Mammary epithelial cell (primary cell): ENCODE measurements at places on chromosomes 11 and 22.

GRCh38 chr11:8017894-8018483 lies 30.9 kb downstream of the EIF3F start:
- no peak for DNase-seq

DNA sequence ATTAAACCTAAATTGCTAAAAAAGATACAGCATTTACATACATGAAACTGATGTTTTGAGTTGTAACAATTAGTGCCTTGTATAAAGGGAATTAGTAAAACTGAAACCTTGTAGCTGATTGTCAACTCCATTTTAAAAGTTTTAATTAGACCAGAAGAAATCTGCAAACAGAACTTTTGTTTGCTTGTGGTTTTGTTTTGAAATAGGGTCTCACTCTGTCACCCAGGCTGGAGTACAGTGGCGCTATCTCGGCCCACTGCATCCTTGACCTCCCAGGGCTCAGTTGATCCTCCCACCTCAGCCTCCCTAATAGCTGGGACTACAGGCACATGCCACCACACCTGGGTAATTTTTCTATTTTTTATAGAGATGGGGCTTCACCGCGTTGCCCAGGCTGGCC lies 86.5 kb upstream of the SLC6A5 start:
- no peak for DNase-seq

GRCh38 chr11:129723761-129724162 lies 91.9 kb upstream of the TMEM45B start:
- DNase-seq, result no peak

DNA sequence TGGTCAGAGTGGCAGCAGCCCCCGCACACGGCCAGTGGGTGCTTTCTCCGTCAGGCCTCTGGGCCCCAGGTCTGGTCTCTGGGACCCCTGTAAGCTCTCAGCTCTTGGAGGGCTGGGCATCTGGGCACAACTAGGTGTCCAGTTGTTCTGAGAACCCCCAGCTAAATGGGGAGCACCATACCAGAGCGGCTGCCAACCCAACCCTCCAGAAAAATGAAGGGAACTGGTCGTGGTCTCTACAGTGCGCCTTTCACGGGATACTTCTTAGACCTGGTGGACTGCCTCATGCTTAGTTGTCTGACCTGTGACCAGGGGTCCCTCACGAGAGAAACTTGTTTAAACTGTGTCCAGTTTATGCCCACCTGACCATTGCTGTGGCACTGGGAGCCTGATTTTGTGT lies 104.9 kb downstream of the BCR start:
- no peak for DNase-seq

DNA sequence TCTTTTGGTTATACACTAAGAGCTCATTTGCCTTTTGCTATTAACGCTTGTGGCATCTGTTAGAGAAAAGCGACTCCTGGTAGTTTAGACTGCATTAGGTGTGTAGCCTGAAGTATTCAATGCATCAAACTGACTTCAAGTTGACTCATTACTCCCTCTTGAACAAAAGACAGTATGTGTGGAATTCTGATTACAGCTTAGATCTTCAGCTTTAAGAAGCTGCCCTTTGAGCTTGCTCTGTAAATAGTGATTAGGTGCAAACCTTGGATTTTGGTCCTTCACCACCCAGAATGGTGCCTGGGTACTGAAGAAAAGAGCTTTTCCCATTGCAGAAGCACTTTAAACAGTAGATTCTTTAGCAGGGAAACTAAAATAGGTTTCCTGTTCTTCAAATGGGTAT lies 62.1 kb downstream of the FAT3 start:
- no peak for DNase-seq

- no peak for DNase-seq
Observed at GRCh38 chr11:36750349-36750748, 152.3 kb upstream of the RAG2 start.

DNA sequence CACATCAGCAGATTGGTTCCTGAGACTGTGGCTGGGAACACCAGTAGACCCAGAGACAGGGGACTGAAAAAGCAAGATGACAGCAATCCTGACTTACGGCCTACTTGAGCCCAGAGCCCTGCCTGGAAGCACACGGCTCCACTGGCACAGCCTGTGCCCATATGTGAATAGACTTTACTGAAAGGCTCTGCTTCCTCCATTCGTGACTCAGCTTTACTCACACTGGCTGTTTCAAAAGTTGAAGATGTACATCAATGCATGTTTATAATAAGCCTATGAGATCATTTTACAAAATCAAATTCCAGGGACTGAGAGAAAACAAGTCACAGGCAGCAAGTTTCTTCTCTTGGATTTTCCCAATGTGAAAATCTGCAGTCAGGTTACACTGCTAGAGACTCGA lies 134.6 kb upstream of the TEAD1 start:
- peak; percentile 93 for DNase-seq

DNA sequence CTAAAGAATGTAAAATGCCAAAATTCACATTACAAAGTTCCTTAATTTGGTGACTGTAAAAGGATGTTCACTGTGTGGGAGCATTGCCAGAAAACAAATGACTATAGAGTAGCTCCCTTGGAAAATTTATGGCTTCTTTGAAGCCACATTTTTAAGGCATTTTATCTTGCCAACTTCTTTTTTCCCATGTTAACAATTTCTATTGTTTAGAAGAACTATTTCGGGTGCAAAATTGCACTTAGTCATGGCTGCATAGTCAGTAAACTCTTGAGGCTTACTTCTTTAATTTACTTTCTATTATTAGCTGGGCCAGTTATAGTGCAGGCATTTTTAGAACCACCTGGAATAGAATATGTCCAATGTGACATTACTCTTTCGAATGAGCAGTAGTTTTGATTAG lies 515.3 kb downstream of the JRKL start:
- DNase-seq, result no peak

GRCh38 chr11:8740129-8740528 lies 57.5 kb downstream of the RPL27A start:
- DNase-seq, result no peak

DNA sequence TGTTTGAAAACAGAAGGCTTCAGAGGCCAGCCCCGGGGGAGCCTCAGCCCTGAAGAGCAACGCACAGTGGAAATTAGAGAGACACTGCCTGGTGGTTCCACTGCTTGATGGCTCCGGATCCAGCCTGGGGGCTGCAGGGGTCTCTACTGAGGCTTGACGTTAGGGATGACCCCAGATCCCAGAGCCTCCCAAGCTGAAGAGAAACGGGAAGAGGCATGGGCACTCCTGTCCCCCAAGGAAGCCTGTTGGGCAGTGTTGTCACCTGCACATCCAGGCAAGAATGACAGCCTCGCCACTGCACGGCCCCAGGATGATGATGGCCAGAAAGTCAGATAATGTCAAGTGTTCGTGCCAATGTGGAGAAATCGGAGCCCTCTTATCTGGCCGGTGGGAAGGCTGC lies 56.8 kb upstream of the FGF3 start:
- no peak for DNase-seq

DNA sequence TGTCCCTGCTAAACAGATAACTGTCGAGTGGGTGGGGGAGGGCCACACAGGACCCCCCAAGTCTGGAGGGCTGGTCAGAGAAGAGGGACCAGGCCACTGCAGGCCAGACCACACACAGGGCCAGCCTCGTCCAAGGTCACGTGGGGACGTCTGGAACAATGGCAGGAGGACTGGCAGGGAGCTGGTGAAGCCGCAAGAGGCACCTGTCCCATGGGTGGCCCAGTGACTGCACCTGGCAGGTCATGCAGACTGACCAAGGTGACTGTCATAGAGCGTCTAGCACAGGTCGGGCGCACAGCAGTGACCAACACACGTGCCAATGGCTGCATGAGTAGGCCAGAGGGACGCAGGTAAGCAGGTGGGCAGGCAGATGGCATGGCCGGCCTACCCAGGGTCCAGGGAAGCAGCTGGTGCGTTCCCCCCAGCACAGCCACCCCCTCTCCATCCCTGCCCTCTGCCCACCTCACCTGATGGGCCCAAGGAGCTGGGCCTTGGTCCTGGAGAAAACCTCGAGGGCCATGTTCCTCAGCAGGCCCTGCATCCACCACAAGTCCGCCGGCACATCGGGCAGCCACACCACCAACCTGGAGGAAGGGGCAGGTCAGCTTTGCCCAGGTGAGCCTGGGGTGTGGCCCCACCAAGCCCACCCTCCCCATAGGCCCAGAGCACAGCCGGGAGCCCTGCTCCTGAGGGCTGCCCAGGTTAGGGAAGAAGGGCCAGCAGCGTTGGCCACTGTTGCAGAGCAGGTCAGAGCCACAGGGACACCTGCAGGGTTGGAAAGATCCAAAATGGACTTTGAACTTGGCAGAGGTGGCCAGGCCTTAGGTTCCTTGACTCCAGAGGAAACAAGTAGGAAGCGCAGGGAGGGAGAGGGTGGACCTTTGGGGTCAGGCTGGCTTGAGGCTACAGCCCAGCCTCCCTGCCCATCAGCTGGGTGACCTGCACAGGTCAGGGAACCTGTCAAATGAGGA lies 10.4 kb downstream of the PNPLA5 start:
- no peak for DNase-seq

DNA sequence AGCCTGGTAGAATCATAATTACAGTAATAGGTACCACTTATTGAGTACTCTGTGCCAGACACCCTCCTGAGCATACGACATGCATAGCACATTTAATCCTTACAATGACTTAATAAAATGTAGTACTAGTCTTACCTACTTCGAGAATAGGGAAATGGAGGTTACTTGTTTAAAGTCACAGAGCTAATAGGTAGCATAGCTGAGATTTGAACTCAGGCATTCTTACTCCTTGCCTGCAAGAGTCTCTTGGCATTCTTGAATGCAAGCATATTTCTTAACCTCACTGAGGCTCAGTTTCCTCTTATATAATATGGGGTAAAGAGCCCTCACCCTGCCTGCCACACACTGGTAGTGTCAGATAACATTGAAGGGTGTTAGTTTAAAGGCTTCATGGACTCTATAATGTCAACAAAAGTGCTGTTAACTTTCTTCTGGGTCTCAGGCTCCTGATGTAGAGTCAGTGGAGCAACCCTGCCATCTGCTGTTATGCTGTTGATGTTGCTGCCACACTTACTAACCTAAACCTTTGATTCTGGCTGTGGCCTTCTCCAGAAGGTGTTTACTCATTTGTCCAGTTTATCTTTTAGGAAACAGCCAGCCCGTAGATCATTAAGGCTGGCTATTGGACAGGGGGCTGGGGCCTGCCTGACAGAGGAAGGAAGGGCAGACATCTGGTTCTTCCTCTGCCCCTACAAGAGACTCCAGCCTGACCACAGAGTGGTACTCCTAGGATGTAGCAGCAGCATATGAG lies 18.9 kb downstream of the LIMK2 start:
- DNase-seq, result peak; percentile 16

- peak; percentile 53 for DNase-seq
Observed at GRCh38 chr11:57294225-57295131, 30.3 kb downstream of the TNKS1BP1 start.

DNA sequence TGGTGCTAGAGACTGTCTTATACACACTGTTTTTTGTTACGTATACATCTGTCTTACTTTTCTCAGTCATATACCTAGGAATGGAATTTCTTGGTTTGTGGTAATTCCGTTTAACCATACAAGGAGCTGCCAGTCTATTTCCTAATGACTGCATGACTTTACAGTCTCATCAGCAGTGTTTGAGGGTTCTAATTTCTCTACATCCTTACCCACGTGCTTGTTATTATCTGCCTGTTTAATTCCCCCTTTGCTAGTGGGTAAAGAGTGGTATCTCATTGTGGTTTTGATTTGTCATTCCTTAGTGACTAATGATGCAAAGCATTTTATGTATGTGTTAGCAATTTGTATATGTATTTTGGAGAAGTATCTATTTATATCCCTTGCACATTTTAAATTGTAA lies 1008.0 kb downstream of the FAM181B start:
- DNase-seq, result peak; percentile 19

DNA sequence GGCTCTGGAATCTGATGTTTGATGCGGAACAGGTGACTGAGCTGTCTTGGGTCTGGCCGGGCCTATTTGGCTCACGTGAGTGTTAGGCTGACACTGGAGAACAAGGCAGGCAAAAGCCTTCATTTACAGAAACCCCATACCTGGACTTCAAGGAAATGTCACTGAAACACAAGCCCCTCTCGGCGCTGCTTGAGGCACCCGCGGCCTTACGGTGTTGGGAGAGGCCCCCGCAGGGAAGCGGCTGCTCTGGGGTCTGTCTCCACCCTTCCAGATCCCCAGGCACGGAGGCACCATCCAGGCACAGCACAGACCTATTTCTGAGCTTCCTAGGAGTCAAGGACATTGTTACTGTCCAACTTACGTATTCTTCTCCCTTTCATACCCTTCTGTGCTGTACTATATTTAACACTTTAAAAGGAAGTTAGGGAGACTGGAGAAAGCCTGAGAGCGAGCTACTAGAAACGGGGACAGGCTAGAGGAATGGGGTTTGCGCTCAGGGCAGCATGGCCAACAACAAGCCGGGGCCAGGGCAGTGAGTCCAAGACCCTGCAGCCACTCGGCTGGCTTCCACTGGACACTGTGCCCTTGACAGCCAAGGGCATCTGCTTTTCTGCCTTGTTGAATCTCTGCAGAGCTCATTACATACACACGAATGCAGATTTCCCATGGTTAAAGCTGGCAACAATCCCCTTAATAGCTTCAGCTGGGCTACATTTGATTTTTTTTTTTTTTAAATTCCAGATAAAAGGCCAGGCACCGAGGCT lies 23.8 kb downstream of the DRD4 start:
- no peak for DNase-seq

GRCh38 chr22:48118654-48119053 lies 1356.2 kb downstream of the TBC1D22A start:
- DNase-seq, result no peak

DNA sequence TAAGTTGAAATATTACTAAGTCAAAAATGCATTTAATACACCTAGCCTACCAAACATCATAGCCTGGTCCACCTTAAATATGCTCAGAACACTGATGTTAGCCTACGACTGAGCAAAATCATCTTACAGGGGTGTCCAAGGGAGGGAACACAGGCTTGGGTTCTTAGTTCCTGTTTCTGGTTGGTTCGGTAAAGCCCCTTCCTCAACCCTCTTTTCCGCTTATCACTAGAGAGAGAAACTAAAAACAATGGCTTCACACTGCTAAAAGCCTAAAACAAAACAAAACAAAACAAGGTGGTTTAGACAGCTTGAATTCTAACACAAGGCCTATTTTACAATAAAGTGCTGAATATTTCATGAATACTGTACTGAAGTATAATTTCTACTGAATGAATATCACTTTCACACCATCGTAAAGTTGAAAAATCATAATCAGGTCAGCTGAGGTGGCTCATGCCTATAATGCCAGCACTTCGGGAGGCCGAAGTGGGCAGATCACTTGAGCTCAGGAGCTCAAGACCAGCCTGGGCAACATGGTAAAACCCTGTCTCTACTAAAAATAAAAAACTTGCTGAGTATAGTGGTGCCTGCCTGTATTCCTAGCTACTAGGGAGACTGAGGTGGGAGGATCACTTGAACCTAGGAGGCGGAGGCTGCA lies 118.0 kb downstream of the SIK3 start:
- DNase-seq, result no peak
